ENCODE measurements at places on chromosomes 5 and 9.

DNA sequence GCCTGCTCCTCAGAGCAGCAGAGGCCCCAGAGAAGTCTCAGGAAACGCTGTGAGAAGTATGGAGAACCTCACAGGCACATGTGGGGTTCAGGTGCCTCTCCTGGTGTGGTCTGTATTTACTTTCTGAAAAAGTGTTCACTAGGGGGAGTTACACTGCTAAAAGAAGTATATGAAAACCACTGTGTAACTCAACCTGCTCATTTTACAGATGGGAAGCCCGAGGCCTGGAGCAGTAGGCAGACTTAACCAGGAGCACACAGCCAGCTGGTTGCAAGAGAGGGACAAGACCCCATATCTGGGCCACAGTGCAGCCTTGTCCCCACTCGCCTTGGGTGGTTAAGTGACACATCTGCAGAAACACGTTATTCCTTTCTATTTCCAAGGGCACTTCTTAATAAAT is 112.8 kb upstream of the SAP30L start:
- DNase-seq = no peak

DNA sequence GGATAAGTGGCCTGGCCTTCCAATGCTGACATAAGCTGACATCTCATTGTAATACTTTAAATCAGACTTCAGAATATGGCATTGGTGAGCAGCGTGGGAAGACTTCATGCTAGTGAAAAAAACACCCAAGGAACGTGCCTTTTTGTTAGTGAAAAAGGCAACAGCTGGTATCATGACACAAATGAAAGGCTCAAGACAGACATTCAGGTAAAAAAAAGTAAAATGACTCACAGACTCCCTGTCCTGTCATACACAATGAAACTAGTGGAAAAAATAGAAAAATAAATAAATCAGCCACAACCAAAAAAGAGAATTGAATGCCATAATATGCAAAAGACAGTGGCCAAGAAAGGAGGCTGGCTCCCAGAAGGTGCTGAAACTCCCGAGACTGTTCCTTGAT is 24.4 kb upstream of the PPP1R2B start:
- no peak for DNase-seq

GRCh38 chr5:76081811-76082771 is 1.1 kb upstream of the SV2C start:
- no peak for DNase-seq

DNA sequence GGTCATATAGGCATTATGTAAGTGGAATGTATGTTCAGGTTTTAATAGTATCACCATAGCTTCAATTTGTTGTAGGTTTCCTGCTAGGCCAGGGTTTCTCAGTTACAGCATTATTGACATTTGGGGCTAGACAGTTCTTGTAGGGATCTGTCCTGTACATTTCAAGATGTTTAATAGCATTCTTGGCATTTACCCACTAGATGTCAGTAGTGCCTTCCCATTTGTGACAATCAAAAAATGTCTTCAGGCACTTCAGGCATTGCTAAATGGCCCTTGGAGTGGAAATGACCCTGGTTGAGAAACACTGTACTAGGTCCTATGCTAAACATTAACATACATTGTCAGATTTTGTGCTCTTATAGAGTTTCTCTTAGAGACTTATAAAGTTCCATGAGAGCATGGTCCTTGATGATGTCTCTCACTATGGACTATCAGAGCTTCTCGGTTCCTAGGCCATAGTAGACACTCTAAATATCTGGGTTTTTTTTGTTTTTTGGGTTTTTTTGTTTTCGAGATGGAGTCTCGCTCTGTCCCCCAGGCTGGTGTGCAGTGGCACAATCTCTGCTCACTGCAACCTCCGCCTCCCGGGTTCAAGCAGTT is 1.4 kb downstream of the KIF20A start:
- DNase-seq = peak; percentile 24

DNA sequence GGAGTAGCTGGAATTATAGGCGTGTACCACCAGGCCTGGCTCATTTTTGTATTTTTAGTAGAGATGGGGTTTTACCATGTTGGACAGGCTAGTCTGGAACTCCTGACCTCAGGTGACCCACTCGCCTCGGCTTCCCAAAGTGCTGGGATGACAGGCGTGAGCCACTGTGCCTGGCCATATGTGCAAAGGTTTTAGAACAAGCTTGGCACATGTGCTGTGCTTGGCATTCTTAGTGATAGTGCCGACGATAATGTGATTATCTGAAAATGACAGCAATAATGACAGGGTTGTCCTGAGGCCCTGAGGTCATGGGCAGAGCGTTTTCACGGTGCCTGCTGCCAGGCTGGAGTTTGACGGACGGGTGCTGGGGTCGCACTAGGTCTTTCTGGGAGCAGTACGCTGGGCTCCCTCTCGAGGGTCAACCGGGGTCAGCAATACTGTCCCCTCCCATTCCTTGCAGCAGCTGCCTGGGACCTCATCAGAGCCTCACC is 42.6 kb downstream of the HMCN2 start:
- DNase-seq = no peak

DNA sequence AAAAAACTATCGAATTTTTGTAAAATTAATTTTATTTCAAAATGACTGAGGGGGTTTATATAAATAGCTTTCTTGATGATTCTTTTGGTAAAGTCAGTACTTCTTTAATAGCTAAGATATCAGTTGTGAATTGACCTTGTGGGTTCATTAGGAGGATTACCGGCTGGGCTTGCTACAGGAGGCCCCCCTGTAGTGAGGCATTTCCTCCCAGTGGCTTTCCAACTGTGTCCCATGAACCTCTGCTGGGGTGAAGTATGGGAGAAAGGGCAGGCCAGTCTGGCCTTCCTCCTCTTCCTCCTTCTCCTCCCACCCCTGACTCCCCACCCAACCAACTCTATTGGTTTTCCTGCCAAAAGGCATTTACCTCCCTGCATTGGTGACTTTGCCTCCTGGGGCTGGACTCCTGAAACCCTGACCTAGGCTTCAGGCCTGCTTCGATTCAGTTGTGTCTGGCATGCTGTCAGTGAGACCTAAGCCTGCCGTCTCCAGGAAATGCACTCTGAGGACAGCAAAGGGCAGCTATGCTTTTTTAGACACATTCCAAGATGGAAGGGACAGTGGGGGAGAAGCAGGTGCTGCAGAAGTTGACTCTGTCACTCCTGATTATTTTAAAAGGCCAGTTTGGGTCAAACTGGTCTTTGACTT is 144.8 kb downstream of the HSPA4 start:
- no peak for DNase-seq

GRCh38 chr5:96821260-96821916 is 13.6 kb upstream of the ERAP1 start:
- DNase-seq = no peak

DNA sequence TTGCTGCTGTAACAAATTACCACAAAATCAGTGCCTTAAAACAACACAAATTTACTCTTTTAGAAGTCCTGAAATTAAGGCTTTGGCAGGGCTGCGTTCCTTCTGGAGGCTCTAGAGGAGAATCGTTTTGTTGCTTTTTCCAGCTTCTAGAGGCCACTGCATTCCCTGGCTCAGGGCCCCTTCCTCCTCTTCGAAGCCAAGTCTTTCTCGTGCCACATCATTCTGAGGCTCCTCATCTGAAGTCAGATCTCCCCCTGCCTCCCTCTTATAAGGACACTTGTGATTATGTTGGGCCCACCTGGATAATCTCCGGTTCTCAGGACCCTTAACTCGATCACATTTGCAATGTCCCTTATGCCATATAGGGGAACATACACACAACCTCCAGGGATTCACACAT is 48.0 kb downstream of the SLC22A5 start:
- DNase-seq = no peak

GRCh38 chr5:139649082-139649991 is 1.2 kb downstream of the CXXC5 start:
- DNase-seq = no peak

DNA sequence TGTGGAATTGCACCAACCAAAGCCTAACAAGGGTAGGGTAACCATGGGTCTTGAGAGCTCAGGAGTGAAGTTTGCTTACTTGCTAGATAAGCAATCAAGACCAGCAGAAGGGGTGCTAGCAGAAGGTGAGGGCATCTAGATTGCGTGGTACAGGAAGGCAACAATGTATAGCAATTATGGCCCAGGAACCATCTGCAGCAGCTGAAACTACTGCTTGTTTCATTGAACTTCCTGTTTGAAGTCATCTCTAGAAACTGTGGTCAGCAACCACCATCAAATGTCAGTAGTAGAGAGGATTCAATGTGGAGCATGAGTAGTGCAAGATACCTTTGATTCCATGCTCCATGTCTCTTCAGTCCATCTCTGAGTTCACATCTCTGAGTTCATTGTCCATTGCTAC is 462.1 kb upstream of the GRAMD2B start:
- no peak for DNase-seq

DNA sequence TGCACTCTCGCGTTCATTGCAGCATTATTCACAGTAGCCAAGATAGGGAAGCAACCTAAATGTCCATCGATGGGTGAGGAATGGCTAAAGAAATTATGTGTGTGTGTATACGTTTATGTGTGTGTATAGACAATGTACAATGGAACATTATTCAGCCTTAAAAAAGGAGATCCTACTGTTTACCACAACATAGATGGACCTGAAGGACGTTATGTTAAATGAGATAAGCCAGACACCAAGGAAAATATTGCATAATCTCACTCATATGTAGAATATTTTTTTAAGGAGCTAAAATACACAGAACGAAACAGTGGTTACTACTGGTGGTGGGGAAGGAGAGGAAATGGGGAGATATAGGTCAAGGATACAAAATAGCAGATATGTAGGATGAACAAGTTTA is 2.4 kb downstream of the KIF2A start:
- DNase-seq = no peak

DNA sequence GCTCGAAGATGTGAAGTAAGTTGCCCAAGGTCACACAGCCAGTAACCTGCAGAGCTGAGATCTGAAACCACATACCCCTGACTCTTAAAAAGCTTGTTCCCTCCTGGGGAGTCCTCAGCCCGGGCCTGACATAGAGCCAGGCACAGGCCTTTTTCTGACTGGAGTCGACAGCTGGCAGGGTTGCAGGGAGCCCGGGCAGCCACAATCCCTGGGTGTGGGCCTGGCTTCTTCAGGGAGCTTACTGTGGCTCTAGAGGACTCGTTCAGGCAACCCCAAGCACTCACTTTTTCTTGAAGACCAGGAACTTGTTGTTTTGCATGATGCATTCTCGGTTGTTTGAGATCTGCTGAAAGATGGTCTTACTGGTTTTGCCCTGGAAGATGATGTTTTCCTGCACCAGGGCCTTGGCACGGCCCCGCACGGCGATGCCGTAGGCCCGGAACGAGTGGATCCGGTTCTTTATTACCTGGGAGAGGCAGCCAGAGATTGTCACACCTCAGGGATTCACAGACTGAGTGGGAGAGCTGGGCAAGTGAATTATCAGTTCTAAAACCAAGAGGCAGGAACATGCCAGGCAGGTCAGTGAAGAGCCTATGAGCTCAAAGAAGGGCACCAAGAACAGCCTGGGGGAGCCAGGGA is 30.0 kb downstream of the POLR1E start:
- DNase-seq = no peak

All from NCI-H2227 treated with DMSO at 0.1 percent for 48 hours (cell line).